ENCODE measurements at places on chromosomes 1 and 21. TPM values are rescaled to one million over a fixed set of nuclear protein-coding genes. Genes with fewer than 3 reads are reported as not detected.

Gene SYT11
- total RNA-seq: 7.5 TPM

Gene RHBDL2
- 0.26 TPM for total RNA-seq

Gene KRTAP19-1
- total RNA-seq: not detected

Gene AMIGO1
- total RNA-seq: 2.4 TPM

Gene CYP4Z1
- not detected for total RNA-seq

Gene CASQ1
- 0.48 TPM for total RNA-seq

Gene OLIG2
- 0.60 TPM for total RNA-seq

Gene PRR9
- total RNA-seq: not detected

Gene NECTIN4
- total RNA-seq: 1.7 TPM

Gene TFF2
- total RNA-seq: 0.33 TPM

Gene CRP
- total RNA-seq: 0.85 TPM

Gene MATN1
- total RNA-seq: 0.24 TPM

Gene UBXN11
- 14.1 TPM for total RNA-seq

Gene CELA2A
- 1.1 TPM for total RNA-seq

Gene AMPD1
- not detected for total RNA-seq

Gene SPRR5
- total RNA-seq: not detected

All from WTC11 (cell line).